DMS79 treated with DMSO at 0.1 percent for 48 hours (cell line): ENCODE measurements at places on chromosomes 1 and 21.

GRCh38 chr21:18318156-18318555 lies 73.5 kb downstream of the CHODL start:
- no peak for DNase-seq

GRCh38 chr1:1920057-1920607 lies 1.1 kb upstream of the TMEM52 start:
- DNase-seq, result no peak

DNA sequence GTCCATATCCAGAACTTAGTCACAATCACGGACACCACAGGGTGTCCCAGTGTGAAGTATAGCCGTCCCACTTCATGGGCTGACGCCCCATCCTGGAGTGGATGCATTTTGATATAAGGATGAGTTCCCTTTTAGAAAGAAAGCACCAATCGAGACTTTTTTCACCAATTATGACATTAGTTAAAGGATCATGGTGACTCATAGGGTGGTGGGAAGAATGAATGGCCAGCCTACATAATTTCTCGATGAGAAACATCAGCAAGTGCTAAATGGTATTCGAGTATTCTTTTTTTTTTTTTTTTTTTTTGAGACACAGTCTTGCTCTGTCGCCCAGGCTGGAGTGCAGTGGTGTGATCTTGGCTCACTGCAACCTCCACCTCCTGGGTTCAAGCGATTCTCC lies 38.5 kb upstream of the USP1 start:
- no peak for DNase-seq

- DNase-seq, result no peak
Measured at GRCh38 chr1:10932088-10932487, 80.4 kb upstream of the TARDBP start.

GRCh38 chr1:111465754-111466153 lies 8.0 kb upstream of the C1orf162 start:
- DNase-seq, result no peak

DNA sequence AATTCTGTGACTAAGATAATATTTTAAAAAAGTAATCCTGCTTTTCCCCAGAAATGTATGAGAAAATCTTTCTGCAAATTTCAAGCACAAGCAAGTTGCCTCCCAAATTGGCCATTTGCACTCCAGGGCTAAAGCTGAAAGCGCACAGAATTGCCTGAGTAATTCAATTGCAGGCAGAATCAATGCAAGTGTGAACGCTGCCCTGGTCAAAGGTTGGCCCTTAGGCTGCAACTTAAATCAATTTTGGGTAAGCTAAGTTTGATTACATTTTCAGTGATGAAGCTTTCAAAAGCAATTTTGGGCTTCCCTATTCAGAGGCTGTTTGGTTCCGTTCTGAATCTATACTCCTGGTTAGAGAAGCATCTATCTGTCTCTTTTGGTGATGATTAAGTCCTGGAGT lies 501.8 kb upstream of the ZRANB2 start:
- no peak for DNase-seq
